ENCODE measurements at places on chromosomes 1 and 21.

DNA sequence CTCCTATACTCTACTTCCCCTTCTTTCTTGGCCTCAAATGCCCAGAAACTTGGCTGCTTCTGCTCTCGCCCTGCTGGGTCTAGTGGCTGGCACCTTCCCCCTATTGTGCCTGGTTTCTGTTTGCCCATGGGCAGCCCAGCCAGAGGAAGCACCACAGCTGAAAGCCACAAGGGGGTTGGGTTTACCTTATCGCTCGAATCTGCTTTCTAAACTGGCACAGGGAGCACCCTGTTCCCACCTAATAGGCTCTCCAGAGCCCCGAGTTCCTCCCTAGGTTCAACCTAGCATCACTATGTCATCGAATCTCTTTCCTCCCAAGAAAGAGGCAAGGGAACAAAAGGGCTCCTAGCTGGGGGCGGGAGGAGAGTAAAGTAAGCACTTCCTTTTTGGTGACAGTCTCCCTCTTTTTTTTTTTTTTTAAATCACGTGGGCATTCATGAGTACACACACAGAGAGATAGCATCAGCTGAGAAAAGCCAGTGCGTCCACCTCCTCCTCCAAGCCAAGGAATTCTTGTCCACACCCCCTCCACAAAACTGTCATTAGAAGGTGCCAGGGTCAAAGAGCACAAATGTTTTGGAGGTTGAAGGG, 72.8 kb downstream of the PLEKHA6 start:
- DNase-seq = no peak

GRCh38 chr21:45030682-45031570, 43.5 kb upstream of the ADARB1 start:
- no peak for DNase-seq

DNA sequence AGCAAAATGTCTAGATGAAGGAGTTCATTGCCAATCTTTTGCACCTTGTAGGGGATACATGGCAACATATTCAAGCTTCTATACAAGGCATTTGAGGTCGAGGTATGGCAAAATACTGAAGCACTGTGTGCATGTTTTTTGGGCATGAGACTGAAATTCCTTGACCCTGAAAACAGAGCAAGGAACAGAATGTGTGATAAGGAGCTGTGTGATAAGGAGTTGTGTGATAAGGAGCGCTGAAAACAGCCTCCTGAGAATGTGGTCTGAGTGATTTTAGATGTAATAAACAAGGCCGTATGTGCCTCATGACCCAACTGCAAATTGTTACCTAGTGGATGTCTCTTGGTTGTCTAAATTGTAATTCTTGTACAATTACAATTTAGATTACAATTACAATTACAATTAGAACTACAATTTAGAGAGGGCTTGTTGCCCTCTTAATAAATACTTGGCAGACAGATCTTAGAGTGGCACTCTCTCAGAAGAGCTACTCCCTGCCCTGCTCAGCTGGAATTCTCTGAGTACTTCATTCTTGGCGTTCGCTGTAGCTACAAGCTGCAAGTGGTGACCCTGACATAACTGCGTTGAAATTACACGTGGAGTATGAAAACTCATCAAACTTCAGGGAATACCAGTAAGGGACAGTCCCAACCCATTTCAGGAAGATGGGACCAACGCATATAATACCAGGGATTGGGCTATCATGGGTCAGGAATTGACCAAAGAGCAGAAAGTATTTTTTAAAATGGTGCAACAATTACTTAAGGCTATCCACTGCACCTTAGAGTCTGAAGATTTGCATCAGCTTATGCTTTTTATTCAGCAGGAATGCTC, 20.0 kb upstream of the ITLN1 start:
- no peak for DNase-seq

- DNase-seq = no peak
Measured at GRCh38 chr1:192639607-192640368, 3.8 kb downstream of the RGS13 start.

- no peak for DNase-seq
Measured at GRCh38 chr1:19448491-19449439, 36.6 kb downstream of the CAPZB start.

DNA sequence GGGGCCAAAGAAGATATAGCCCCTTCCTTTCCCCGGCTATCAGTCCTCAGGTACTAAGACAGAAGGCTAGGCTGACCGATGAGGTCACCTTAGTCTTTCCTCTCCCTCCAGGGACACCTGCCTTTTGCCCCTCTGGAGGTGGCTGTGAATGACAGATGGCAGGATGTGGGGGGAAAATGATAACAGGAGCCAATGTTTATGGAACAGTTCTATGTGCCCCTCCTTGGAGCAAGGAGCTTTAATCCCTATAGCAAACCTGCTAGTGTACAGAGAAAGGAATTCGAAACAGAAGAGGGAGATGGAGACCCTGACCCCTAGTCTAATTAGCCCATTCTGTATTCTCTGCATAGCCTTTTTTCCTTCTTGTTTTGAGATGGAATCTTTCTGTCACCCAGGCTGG, 28.1 kb downstream of the SERINC2 start:
- DNase-seq = no peak

DNA sequence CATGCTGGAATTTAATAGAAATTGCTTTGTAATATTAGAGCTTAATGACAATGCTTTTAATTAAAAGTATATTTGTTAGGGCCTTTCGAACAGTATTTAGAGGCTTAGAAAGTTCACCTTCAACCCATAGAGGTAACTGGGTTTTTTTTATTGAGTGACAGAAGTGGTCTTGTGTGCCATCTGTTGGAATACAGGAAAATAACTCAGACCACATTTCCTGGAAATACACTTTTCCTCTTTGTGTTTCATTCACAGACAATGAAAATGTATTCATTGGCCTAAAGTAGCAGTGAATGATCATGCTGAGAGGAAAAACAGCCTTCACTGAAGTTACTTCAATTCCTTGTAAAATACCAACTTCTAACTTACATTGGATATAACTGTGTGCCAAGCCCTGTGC, 83.6 kb upstream of the L1TD1 start:
- no peak for DNase-seq

GRCh38 chr21:29148530-29148929, 18.1 kb downstream of the MAP3K7CL start:
- no peak for DNase-seq

DNA sequence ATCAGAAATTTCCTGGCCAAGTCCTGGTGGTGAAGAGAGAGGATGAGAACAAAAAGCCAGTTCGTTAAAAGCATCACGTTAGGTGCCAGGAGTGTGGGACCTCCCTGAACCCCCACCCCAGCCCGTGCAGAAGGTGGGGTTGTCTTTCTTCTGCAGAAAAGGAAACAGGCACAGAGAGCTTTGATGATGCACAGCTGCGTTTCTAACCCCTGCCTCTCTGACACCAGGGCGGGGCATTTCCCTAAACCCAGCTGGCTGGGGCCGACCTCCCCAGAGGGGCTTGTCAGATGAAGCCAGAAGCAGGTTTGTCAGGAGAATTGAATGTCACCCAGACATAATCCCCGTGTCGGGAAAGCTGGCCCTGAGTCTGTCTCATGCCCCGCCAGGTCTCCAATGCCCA, 189.3 kb upstream of the EDN2 start:
- DNase-seq = no peak

DNA sequence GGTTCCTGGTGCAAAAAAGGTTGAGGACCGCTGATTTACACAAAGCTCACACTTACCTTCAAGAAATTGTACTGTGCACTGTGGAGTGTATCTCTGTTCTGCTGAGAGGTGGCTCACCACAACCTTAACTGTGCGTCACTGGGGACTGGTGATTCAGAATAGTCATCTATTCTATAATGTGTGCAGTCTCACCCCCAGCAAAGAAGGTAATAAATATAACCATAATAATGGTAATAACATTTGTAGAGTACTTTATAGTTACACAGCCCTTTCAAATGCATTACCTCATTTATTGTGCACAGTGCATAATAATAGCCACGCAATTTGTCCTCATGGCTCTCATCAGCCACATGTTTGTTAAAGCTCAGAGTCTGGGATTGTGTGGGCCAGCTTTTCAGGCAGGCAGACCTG, 59.4 kb upstream of the DUSP10 start:
- no peak for DNase-seq

- DNase-seq = peak; percentile 15
Measured at GRCh38 chr1:178539291-178539690, 26.4 kb downstream of the TEX35 start.

GRCh38 chr1:31529999-31530684, 46.2 kb upstream of the TINAGL1 start:
- no peak for DNase-seq

DNA sequence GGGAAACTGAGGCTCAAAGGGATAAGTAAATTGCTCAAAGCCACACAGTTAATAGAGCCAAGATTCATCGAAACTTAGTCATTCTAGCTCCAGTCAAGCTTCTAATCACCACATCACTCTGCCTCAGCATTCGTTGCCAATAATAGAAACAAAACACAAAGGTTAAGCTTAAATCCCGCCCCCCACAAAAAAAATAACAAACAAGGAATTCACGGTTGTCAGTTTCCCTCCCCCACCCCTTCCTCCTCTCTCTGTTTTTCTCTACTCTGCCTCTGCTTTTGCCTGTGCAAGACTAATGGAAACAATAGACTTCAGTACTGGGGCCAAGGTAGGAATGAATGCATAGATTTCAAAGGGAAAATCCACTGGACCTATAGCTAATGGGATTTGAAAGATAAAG, 70.7 kb upstream of the ZNF644 start:
- no peak for DNase-seq

DNA sequence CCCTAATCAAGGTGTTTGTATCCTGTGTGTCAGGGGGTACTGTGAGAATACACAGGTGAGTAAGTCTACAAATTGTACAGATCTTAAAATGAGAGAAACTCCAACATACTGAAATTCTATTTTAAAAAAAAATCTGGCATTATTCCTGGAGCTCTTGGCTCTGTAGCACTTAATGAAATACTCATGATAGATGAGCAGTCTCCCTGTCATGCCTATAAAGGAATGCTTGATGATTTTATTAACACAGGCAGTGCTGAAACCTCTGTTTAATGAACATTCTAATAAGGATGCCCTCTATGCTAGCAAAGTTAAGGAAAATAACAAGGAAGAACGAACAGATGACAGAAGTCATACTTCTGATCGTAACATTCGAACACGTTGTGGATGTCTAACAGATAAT, 233.9 kb upstream of the NEGR1 start:
- no peak for DNase-seq

DNA sequence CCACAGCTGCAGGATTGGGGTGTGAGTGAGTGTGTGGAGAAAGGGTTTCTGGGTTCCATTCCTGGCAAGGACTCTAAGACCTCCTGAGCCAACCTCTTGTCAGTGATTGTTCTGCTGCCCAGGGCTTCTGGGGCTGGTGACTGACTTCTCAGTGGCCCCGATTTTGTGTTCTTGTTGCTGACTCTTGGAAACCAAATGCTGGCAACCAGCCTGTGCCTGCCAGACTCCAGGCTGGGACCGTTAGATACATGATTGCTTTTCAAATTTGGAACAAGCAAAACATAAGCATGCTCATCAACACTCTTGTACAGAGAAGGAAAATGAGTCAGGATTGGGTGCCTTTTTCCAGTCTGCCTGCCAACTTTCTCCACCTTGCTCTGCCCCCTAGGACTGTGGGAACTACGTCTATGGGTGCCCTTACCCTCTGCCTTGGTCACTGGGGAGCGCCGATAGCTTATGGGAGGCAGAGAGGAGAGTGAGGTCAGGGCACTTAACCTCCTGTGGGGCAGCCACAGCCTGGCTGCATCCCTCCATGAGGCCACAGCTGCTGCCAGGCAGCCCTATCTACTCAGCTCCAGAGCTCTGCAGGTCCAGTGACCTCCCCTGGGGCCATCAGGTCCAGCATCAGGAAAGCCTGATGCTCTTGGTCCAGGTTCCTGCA, 39.3 kb upstream of the EPS8L3 start:
- no peak for DNase-seq

DNA sequence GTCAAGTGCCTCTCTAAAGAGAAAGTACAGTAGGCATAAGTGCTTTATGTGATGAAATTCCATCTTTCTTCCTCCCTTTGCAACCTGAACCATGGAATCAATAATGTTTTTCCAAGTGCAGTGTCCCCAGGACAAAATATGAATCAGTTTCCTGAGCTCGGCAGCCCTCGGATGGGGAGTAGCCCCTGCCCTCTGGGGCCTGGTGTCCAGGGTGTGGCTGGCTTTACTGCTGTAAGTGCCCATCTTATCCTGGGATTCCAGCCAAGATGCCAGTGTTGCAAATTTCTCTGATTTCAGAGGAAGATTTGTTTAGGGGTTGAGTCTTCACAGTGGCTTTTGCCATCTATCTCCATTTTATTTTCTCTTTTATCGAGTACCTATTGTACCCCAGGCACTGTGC, 40.5 kb upstream of the SRP9 start:
- no peak for DNase-seq

GRCh38 chr21:14911351-14911750, 153.4 kb downstream of the NRIP1 start:
- DNase-seq = no peak

GRCh38 chr1:210654176-210654981, 325.7 kb downstream of the HHAT start:
- DNase-seq = no peak

- no peak for DNase-seq
Measured at GRCh38 chr21:33241846-33242245, 12.1 kb downstream of the IFNAR2 start.

- no peak for DNase-seq
Measured at GRCh38 chr1:81433676-81434075, 367.1 kb upstream of the ADGRL2 start.

- no peak for DNase-seq
Measured at GRCh38 chr1:234918961-234919761, 209.5 kb downstream of the TOMM20 start.

DNA sequence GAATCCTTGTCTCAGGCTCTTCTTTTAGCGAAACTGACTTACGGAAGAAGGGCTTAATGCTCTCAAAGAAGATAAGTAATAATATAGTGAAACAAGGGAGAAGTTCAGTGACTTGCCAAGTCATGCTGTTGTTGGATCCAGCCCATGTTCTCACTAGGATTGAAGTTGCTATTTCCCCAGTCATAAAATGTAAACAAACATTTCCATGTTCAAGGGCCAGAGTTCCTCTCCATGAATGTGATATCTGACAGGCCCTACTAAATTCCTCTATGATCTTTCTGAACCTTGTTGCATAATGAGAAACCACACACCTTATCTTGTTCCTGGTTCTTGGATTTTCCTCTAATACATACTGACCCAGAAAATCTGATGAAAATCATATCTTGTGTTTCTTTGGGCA, 876.5 kb upstream of the B3GALT2 start:
- no peak for DNase-seq

- no peak for DNase-seq
Measured at GRCh38 chr1:34163792-34164731, 968 bp downstream of the CSMD2 start.

- DNase-seq = no peak
Measured at GRCh38 chr1:53275566-53275965, 37.2 kb upstream of the MAGOH start.

DNA sequence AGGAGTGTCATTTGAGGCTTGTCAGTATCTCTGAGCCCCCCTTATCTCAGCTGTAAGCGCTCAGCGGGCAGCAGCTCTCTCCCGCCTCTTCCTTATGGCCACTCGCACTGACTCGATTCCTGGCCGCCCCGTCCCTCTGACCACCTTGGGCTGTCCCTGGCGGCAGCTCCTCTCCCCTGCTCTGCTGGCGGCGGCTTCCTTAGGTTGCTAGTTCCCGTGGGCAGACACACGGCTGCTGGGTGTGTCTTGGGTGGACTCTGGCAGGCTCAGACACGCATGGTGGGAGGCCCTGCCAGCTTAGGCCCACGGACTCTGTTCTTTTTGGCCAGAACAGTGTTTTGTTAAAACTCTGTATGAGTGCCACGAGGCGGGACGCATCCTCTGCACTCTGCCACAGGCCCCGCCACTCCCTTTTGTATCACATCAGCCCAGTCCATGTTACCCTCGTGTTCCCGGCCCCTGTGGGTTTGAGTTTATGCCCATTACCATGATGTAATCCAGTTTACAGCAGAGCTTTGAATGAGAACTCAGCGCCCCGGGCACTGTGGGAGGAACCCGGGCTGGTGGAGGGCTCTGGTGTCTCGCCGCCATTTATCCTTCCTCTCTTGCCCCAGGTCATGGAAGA, 45.9 kb downstream of the COQ8A start:
- no peak for DNase-seq

Measured in hematopoietic multipotent progenitor cell treated with erythropoietin and hydrocortisone succinate and interleukin-3 and kit ligand, for 15 days (in vitro differentiated cells).